ENCODE measurements at places on chromosomes 2 and 18.

- DNase-seq = no peak
These were observed 13.4 kb upstream of the TLK1 start for GRCh38 chr2:171174075-171174474.

DNA sequence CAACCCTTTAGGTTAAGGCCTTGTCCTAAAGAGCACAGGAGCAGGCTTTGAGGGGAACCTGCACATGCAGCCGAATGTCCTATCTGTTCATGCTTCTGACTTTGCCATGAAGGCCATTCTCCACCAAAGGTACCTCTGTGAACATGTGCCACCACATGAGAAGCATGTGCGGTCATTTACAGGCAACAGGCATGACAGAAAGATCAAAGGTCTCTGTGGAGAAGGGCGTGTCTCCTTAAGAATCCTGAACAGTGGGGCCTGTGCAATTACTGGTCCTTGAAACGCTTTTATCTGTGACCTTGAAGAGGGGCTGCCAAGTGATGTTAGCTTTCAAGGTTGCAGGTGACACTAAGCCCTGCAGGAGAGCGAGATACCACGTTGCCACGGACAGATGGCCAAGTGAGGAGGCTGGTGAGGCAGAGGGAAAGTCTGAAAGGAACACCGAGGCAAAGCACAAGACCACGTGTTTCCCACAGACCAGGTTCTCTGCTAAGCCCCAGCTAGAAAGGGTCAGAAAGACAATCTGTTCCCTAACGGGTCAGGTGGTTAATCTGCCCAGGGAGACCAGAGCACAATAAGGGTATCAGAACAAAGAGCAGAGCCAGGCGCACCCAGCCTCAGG is 19.5 kb upstream of the POMC start:
- no peak for DNase-seq

DNA sequence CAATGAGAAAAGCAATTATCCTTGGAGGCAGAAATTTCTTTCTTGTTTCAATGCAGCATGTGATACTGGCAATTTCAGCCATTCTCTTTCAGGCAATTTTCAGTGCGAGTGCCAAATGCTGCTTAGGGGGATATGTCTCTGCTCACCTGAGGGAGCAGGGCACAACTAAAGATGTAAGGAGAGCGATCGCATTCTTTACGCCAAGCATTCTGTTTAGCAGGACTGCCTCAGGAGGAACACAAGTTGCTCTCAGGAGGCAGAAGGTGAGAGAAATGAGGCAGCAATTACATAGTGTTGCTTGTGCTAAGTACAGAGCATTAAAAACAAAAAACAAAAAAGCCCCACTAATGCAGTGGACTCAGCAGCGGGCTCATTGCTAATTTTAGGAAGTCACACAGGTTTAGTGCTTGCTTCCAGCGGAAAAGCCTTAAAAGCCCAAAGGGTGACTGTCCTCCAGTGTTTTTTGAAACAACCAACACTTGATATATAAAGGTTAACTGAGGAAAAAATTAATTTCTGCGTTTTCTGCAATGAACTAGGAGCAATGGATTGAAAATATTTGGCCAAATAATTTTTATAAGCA is 116.9 kb downstream of the METTL8 start:
- no peak for DNase-seq

GRCh38 chr2:172234716-172235691 is 132.3 kb upstream of the DLX2 start:
- DNase-seq = no peak

GRCh38 chr2:157830266-157830665 is 45.9 kb downstream of the ACVR1 start:
- no peak for DNase-seq

GRCh38 chr2:138581909-138582308 is 80.3 kb downstream of the SPOPL start:
- no peak for DNase-seq

DNA sequence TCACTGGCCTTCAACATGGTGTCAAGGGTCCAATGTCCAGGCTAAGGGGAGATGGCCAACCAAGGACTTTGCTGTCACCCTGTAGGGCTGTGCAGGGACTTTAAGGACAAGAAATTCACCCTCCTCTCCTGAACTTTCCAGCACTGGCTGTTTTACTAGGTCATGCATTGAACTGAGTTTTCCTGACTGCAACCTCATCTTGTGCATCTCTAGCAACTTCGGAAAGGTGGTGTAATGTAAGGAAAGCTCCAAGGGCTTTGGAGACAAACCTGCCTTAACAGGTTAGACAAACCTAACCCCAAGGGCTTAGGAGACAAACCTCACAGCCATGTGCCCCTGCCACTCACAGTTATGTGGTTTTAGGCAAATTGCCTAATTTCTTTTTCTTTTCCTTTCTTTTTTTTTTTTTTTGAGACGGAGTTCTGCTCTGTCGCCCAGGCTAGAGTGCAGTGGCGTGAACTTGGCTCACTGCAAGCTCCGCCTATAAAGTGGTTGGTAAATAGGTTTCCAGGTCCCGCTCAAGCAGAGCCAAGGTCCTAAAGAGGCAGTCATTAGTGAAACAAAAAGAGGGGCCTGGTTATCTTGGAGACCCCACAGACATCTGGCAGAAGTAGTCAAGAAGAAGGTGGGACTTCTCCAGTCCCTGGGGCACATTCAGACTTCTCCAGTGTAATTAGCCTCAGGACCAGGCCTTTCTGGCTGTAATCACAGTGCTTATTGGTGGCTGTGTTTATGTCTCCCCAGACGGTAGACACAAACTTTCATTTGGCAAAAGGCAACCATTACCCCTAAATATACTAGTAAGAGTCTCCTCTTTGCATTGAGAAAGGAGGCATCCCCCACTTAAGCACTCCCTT is 37.6 kb upstream of the PMAIP1 start:
- DNase-seq = no peak

GRCh38 chr2:228654707-228655106 is 473.2 kb upstream of the SPHKAP start:
- no peak for DNase-seq
